Adipocyte (in vitro differentiated cells): ENCODE measurements at places on chromosomes 3 and 15.

- no peak for DNase-seq
Observed at GRCh38 chr3:62011666-62012065, 361.7 kb downstream of the FEZF2 start.

GRCh38 chr3:156721687-156722618 is 47.6 kb downstream of the TIPARP start:
- no peak for DNase-seq

- DNase-seq, result peak; percentile 11
Observed at GRCh38 chr15:35168464-35168863, 83.4 kb upstream of the NANOGP8 start.

DNA sequence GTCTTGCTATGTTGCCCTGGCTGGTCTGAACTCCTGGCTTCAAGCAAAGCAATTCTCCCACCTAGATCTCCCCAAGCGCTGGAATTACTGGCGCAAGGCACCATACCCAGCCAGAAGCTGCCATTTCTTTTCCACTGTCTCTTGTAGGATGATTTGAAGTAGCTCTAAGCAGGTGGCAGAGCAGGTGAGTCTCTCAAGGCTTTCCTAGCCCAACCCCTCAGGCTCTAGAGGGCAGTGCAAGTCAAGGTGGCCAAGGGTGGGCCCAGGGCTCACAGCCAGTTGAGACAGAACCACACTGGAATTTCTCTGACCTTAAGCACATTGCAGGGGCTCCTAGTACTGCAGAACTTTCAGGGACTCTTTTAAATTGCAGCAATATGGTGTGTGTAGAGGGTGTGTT is 15.6 kb upstream of the DAG1 start:
- no peak for DNase-seq

DNA sequence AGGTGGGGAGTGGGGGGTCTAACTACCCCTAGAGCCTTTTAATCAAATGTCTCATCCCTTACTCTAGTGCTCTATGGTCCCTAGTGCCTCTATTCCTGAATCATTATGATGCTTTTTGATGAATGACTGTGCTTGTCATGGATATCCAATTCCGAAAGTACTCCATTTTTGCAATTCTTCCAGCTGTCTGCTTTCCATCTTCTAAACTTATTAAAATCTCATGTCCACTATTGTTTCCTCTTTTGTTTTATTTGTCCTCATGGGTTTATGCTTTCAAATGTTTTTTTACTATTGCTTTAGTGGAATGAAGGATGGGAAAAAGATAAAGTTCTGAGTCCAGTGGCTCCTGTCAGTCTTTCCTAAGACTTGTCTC is 77.2 kb upstream of the KCNMB2 start:
- no peak for DNase-seq
